Thoracic aorta (tissue), 2 donors: ENCODE measurements at places on chromosomes 16 and 17. TPM values are rescaled to one million over a fixed set of nuclear protein-coding genes. Genes with fewer than 3 reads are reported as not detected.

The KRTAP4-3 gene
- not detected for total RNA-seq

The KRT16 gene
- 16.8 TPM for total RNA-seq

The PLXDC1 gene
- 7.0 TPM for total RNA-seq

GRCh38 chr17:11035681-11036080 is 197.8 kb upstream of the PIRT start:
- DNase-seq, result no peak

DNA sequence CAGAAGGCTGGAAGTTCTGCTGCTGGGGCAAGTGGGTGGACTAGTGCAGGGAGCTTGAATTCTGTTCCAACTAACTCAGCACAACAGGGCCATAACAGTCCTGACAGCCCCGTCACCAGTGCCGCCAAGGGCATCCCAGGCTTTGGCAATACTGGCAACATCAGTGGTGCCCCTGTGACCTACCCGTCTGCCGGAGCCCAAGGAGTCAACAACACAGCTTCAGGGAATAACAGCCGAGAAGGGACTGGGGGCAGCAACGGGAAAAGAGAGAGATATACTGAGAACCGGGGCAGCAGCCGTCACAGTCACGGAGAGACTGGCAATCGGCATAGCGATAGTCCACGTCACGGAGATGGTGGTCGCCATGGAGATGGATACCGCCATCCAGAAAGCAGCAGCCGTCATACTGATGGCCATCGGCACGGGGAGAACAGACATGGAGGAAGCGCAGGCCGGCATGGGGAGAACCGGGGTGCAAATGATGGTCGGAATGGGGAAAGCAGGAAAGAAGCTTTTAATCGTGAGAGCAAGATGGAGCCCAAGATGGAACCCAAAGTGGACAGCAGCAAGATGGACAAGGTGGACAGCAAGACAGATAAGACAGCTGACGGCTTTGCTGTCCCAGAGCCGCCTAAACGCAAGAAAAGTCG is 9.4 kb upstream of the PSMC5 start:
- DNase-seq, result no peak

GRCh38 chr17:74851612-74852236 is 8.0 kb downstream of the GRIN2C start:
- no peak for DNase-seq

DNA sequence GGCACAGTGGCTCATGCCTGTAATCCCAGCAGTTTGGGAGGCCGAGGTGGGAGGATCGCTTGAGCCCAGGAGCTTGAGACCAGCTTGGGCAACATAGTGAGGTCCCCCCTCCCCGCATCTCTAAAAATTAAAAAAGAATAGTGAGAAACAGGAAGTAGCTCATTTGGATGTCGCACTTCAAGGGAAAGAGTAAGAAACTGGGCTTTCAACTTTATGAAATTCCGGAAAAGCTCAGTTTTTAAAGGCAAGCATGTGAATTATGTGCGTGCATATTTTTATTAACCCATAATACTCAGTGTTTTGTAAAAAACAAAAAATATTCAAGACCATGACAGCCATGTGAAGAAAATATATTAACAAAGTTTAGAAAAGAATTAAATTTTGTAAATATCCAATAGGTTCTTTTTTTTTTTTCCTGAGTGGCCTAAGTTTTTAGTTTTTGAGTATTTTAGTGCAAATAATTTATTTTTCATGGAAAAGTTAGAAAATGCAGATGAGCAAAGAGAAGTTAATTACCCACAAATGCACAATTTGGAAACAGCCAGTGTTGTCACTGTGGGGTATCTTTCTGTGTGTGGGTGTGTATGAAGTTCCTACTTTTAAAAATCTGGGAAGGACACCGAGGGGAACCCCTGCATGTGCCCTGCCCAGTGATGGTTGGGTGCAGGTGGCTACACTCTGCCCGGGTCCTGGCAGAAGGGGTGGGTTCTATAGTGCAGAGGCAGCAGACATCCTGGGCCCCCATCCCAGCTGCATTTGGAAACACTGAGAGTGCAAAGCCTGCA is 40.0 kb downstream of the CIBAR2 start:
- DNase-seq, result no peak

DNA sequence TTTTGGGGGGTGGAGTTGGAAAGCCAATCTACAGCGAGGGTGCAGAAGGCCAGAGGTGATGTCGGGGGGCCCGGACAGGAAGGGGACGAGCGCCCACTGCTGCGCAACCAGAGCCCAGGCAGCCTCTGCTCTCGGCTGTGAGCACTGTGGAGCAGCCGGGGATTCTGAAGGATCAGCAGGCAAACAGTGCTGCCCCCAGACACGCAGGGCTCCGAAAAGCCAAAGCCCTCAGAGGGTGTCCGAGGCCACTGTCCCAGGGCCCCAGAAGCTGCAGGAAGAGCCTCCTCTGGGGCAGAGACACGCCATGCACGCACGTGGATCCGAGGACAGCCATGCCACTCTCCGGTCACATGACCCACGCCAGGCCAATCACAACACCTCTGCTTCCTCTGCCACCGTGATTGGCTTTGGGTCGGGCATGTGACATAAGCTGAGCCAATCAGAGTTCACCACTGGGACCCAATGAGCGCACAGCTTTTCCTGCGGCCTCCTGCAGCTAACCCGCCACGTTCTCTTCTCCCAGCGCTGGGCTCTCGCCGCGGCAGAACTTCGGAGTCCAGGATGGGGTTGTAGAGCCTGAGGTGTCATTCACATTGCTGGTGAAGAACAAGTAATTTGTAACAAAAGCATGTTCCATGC is 40.7 kb downstream of the ACTG1 start:
- DNase-seq, result no peak

DNA sequence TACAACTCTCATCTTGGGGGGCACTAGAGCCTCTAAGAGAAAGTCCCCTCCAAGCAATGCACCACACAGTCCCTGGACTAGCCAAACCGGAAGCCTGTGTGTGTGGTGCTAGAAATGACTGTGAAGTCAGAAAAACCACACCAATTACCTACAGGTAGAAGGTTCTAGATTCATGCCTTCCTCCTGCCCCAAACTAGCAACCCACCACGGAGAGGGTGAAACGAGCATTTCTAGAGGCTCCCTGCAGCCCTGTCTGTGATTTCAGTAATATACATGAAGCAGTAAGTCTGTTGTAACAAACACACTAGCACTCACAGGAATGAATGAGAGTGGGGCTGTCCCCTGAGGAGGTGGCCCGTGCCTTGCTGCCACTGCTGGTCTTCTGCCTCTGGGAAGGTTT is 13.6 kb downstream of the ZFHX3 start:
- no peak for DNase-seq

DNA sequence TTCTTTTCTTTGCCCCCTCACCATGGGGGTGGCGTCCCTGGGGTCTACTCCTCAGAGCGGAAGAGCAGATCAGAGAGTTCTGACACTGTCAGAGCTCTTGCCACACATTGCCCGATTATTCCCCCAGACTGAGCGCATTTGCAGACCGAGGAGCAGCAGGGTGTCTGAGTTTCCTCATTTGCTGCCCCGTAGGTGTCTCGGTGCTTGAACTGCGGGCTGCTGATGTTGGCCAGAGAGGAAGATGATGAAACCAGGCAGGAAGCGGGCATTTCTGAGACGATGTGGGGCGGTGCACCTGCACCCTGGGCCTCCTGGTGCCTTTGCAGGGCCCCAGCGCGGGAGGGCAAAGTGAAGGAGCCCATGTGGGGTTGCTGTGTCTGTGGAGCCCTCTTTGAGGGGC is 55.2 kb downstream of the ARSG start:
- no peak for DNase-seq

GRCh38 chr16:56362706-56363105 is 62.6 kb downstream of the AMFR start:
- no peak for DNase-seq
